ENCODE measurements at places on chromosomes 6 and 20.
A peak's percentile ranks its signal among the peaks of the same experiment; 100 is the strongest.

DNA sequence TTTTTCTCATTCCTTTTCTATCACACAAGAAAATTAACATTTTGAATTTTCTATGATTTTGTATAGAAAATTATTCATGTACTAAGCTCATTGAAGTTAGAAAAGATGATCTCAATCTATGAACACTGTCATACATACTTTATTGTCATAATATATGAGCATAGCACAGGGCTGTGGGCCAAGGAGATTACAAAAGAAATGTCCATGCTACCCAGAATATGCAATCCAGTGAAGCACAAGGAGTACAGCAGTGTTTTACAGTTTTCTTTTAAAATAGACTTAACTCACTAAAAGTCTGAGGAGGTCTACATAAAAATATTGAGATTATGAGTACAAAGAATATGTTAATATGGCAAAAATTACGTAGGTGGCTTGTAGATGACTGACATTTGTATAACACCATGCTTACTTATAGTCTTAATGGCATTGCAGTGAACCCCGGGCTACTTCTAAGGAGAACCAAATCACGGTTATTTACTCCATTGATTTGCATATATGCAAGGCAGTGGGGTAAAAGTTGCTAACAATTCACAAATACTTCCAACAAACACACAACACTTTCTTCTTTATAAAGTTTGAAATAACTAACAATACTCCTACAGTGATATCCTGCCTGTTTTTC is 257.1 kb downstream of the BCKDHB start:
- DNase-seq: no peak

DNA sequence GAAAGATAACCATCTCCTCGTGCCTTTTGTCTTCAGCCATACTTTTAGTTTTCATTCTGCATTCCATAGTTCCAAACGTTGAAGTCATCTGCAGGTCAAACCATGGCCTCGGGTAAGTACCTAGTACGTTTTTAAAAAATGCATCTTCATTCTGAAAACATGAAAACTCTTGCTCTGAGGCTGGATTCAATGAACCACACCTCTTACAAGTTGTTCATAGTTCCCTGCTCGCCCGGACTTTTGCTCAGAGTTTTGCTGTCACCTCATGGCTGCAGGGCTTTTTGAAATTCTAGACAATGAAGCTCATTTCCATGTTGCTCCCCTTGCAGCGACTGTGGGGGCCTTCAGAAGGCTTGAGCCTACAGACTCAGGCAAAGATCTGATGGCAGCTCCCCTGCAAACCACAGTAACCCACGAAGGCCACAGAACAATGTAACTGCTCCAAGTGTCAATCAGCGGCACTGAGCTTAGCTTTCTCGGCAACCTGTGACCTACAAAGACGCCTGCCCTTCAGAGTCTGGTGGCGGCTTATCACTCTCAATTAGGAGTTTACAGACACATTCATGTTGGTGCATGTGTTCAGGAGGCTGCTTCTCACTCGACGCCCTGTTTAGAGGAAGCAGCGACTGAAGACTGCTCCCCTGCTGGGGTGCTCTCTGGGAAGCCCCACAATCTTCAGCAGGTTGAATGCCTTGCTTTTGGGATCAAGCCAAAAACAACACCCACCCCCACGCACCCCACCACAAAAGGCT is 61.2 kb downstream of the FOXC1 start:
- peak; percentile 33 for DNase-seq

GRCh38 chr6:101851911-101852310 is 458.4 kb downstream of the GRIK2 start:
- no peak for DNase-seq

GRCh38 chr6:130622142-130622541 is 205.1 kb upstream of the SMLR1 start:
- DNase-seq: no peak

DNA sequence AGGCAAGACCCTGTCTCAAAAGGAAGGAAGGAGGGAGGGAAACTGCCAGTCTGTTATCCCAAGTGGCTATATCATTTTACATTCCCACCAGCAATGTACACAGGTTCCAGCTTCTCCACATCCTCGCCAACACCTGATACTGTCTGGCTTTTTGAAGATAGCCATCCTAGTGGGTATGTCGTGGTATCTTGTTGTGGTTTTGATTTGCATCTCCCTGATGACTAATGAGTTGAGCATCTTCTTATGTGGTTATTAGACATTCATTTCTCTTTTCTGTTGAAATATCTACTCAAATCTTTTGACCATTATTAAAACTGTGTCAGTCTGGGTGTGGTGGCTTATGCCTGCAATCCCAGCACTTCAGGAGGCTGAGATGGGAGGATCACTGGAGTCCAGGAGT is 47.9 kb upstream of the ARID1B start:
- DNase-seq: no peak

DNA sequence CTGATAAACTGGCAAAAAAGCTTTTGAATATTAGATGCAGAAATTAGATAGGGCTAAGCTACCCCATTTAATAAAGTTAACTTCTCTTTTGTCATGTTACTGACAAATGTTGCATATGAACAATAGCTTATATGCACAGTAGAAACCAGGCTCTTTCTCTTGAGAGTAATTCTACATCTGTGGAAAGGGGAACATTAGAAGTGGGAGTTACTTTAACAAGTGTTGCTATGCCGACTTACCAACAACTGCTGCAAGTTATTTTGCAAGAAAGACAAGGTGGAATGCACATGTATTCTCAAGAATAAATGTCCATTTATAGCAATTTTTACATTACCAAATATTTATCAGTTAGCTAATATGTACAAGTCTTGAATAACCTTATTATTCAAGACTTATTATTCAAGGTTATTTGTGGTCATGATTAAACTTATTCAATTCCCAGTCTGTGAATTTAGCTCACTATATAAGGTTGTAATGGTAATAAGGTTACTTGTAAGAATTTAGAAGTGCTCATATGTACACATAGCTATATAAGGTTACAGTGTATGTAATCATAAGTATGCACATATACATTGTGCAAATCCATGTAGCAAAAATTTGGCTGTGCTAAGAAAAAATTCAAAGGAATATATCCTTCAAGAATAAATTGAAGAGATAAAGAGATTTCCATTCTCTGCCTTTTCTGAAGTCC is 38.3 kb downstream of the ADGRG6 start:
- no peak for DNase-seq

GRCh38 chr6:152091851-152092341 is 284.4 kb downstream of the ESR1 start:
- no peak for DNase-seq

Measured in brain (organoid and tissue), 16 donors.